GM12891 (cell line): ENCODE measurements at places on chromosomes 4 and X.

GRCh38 chr4:38005637-38006036 lies 45.4 kb downstream of the PTTG2 start:
- no peak for DNase-seq

GRCh38 chr4:85486425-85487086 lies 11.6 kb downstream of the ARHGAP24 start:
- DNase-seq, result no peak

GRCh38 chr4:156197216-156197615 lies 243.6 kb upstream of the CTSO start:
- no peak for DNase-seq

- no peak for DNase-seq
These were observed 175.4 kb downstream of the SHOX start for GRCh38 chrX:805988-806387.

DNA sequence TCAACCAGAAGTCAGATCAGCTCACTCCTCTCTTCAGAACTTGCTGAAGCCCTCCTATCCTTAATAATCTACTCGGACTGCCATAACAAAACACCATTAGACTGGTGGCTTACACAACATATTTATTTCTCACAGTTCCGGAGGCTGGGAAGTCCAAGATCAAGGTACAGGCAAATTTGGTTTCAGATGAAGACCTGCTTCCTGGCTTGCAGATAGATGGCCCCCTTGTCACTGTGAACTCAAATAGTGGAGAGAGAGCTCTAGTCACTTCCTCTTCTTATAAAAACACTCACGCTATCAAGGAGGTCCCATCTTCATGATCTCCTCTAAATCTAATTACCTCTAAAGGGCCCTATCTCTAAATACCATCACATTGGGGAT lies 125.1 kb downstream of the CAMK2D start:
- DNase-seq, result no peak

DNA sequence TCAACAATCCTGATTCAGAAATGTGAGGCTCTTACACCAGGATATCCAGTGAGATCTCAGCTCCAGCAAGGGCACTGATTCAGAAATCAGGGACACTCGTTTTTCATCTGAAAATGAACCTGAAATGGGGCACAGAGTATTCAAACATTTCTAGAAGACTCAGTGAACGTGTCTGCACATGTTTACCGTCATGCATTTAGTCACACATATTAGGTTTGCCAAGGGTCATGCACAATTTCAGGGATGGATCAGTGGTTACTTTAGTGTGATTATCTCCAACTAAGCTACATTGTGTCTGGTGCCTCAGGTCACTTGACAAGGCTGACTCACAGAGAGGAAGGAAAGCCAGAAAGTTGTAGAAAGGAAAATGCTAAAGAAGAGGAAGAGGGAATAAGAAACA lies 33.6 kb upstream of the SPANXN2 start:
- no peak for DNase-seq

DNA sequence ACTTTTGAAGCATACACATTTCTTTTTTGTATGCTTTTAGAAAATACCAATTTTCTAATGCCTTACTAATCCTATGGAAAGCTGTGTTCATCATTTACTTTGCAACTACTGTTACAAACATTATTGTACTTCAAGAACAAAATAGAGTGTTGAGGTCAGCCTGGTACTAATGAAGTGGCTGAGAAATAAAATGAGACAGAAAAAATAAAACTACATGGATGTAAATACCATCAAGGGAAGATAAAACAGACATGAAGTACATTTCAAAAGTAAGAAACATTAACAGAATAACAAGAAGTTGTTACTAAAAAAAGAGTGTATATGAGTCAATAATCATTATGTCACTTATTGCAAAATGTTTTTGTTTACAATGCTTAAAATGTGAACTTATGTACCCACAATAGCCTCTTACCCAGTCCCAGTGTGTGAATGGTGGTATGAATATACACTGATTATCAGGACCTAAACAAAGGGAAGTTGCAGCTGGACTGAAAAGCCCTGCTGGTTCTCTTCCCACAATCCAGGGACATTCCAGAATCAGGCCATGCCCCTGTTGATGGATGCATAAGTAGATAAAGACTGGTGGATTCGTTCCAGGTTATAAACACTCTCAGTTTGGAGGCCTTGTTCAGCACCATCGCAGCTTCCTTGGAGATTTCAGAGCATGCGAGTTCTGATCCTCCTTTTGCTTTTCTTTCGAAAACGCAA lies 2.4 kb upstream of the CSN3 start:
- DNase-seq, result no peak

DNA sequence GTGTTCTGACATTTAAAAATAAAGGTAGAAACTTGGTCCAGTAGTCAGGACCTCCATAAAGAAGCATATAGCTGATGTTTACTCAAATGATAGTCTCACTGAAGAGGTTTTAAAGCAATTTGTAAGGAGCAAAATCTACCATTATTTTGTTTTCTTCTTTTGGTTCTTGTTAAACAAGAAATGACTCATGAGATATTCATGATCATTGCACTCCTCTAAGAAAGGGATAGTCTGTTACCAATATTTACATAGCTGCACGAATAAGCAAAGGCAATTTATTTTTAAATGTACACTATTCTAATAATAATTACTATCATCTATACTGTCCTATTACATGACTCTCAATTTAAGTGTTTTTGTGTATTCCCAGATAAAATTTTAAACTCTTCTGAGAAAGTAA lies 397.9 kb downstream of the FAM47B start:
- no peak for DNase-seq

GRCh38 chr4:47715716-47716416 lies 122.0 kb downstream of the CORIN start:
- DNase-seq, result no peak

- DNase-seq, result no peak
These were observed 137.4 kb downstream of the PDLIM5 start for GRCh38 chr4:94588896-94589693.

DNA sequence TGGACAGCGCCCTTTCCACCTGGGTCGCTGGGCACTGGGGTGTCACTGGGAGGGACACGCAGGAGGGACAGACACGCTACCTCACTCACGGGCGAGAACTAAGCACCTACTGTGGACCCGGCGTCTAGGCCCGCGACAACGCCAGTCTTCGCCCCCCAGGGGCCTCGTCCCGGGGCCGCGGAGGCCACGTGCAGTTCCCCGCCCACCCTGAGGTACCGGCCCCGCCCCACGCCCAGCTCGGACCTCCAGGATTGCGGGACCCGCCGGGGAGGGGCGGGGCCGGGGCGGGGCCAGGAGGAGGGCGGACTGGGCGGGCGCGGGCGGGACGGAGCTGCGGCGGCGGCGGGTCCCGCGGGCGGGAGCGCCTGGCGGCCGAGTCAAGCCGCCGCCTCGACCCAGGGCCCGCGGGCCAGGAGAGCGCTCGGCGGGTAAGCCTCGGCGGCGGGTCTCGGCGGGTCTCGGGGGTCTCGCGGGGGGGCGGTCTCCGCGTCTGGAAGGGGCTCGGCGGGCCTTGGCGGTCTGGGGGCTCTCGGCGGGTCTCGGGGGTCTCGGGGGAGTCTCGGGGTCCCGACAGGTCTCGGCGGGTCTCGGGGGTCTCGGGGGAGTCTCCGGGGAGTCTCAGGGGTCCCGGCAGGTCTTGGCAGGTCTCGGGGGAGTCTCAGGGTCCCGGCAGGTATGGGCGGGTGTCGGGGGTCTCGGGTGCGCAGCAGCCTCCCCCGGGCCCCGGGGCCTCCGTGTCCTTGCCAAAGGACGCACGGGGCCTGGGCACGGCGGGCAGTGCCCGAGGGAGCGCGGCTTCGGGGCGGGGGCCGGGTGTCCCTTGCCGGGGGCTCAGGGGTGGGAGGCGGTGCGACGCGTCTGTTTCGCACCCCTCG lies at the start of gene SH3BP2:
TSS of gene SH3BP2 (plus strand) at position 375 of the 875 bp plus-strand sequence. CDS start 27,533 bp downstream, outside the sequence.
- peak; percentile 74 for DNase-seq

DNA sequence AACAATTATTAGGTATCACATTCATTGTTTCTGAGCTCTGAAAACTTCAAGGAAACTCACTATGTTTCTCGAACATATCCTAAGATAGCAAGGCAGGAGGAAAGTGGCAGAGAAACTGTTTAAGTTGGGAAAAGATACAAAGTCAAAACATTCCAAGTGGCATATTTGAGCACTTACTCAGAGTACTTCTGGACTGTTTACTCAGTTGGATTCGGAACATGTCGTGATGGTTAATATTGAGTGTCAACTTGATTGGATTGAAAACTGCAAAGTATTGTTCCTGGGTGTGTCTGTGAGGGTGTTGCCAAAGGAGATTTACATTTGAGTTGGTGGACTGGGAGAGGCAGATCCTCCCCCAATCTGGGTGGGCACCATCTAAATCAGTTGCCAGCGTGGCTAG lies 298.3 kb downstream of the IL1RAPL2 start:
- no peak for DNase-seq

GRCh38 chr4:182235021-182235795 lies 8.0 kb upstream of the TENM3 start:
- DNase-seq, result no peak

DNA sequence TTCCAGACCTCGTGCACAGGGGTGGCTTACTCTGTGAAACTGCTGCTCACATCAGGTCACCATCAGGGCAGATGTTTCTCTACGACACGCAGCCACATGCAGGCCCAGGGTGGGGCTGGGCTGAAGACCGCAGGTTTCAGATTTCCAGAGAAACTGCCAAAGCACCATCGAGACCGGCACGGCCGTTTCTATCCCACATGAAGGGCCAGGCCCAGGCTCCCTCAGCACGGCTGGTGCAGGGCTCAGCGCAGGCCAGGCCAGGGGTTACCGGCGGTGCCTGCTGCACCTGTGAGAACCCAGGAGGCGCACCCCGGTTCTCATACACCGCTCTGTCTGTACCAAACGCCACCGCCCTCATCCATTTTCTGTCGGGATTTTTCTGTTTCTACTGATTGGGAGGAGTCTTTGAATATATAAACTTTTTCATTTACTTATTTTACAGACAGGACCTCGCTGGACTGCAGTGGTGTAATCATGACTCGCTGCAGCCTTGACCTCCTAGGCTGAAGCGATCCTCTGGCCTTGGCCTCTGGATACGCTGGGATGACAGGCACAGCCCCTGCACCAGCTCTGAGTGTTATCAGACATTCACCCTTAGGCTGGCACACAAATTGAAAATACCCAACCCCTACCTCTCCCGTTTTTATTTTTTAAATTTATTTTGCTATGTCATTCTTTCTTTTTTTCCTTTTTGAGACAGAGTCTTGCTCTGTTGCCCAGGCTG lies 17.1 kb downstream of the CTBP1 start:
- no peak for DNase-seq

DNA sequence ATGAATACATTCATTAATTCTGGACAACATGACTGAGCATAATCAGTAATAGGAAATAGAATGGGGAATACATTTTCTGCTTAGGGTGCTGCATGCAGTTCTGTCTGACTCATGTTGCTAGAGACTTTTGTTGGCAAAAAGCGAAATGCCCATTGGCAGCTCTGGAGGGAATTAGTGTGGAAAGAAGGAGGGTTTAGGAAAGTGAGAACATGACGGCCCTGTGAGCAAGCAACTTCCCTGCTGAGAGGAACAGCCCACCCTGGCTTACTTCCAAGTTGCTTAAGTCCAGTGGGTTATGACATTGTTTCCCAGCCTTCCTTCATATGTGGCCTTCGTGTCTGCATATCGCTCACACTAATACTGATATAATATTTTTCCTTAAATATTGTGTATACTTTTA lies 13.8 kb downstream of the MAD2L1 start:
- no peak for DNase-seq

DNA sequence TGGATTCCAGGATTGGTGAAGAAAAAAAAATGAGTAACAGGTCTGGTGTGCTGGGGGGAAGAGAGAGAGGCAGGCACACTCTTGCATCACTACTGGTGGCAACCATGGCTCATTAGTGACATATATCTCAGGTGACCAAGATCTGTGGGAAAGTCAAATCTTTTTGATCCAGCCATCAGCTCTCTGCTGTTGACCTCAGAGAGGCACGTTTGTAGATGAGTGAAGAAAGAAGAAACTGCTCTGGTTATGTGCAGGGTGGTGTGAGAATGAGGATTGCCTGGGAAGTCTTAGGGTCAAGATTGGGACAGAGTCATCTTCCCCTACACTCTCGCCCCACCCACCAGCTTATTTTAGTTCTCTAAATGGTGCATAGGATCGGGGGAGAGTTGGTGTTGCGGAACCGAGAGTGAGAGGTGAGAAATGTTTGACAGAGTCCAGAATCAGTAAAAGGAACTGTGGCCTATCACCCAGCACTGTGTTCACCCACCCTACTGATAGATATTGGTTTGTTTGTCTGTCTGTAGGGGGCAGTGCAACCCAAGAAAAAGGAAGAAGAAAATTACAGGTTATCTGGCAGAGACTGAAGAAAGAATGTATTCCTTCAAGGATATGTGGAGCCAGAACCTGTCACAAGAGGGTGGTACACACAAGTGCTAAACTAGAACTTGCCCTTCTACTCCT lies 21.9 kb downstream of the ARMCX6 start:
- DNase-seq, result peak; percentile 32

DNA sequence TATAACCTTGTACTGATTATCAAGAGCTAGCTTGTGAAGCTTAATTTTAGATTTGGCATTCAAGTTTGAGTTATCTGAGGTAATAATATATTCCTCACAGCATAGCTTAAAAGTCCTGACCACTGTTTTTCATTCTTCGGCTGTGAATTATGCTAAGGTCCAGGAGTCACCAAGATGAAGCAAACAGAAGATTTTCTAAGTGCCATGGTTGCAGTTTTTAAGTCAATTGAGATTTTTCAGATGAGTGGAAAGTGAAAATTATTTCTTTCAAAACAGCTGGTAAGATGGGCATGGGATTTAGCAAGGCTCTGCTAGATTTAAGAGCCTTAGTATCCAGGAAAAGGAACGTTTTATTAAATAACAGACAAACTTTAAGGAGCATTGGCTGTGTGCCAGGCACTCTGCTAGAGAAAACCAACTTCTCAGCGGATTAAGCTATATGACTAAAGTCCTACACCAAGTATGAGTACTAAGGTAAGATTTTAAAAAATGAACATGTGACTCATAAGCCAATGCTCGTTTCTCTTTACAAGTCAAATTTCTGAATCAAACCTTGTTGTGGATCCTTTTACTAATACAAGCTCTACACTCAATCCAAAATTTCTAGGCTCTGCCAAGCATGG lies 149.9 kb upstream of the IL15 start:
- no peak for DNase-seq

- DNase-seq, result peak; percentile 2
These were observed 351.9 kb upstream of the FTHL17 start for GRCh38 chrX:31423609-31424189.

GRCh38 chrX:133544115-133544514 lies 128.8 kb upstream of the GPC4 start:
- no peak for DNase-seq

GRCh38 chr4:66959207-66959606 lies 586.1 kb downstream of the CENPC start:
- DNase-seq, result no peak
